CD4-positive, alpha-beta T cell treated with Interleukin-12 subunit alpha and Interleukin-12 subunit beta, for 1 hour (primary cell): ENCODE measurements at places on chromosomes 11 and 22.

DNA sequence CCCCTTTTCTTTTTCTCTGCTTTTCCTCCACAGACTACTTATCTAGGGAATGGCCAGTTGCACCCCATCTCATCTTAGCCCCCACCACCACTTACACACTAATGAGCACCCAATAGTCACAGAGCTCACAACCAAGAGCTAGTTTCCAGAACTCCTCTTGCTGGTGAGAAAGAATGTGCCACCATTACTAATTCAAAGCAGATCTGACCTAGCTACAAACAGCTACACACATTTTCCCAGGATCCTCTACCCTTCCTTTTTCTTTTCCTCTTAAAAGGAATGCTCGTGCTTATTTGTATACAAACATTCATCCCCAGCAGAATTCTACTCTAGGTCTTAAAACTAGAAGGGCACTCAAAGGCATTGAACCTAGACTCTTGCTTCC lies 136.8 kb downstream of the CD44 start:
- no peak for DNase-seq

- no peak for DNase-seq
Observed at GRCh38 chr11:79705648-79706047, 264.8 kb upstream of the TENM4 start.

DNA sequence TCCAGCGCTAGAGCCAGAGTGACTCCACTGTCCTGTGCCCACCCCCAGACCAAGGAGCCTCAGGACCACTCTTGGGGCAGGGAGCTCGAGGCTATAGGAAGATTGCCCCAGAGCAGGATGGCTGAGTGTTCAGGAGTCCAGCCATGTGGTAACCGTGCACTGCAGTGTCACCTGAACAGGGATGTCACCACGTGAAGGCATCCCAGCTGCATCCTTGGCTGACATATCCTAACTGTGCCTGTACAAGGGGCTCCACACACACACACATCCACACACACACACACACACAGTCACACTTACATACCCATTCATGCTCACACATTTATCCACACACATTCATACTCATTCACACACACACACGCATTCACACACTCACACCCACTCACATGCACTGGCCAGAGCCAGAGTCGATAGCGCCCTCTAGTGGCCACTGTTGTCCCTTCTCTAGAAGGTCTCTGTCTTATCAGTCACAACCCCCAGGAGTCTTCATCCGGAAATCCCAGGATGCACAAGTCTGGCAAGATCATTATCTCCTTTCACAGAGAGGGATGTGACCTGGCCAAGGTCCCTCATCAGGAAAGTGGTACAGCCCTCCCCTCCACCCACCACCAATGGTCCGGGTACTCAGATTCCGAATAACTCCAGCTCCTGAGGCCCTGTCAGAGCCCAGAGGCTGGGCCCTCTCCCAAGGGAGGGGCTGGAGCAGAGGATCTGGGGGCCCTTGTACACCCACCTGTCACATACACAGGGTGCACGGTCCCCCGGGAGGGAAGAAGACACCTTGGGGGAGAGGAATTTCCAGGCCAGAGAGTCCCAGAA lies 55.1 kb downstream of the IGLL5 start:
- DNase-seq: peak; percentile 73

DNA sequence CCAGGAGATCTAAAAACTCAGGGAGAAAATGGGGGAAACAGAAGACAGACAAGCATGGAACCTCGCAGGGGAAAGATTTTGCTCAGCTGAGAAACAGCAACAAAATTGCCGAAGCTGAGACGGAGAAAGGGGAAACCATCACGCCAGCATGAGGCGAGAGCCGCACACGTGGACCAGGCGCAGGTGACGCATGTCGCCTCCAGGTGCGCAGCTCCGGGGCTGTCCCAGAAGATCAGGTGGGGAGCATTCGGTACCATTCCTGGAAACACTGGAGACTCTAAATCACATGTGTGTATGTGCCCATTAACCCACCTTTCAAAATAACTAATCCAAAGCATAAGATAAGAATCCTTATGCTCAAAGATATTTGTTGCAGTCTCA lies 121.7 kb downstream of the BRD1 start:
- DNase-seq: no peak

- no peak for DNase-seq
Observed at GRCh38 chr11:42802201-42802899, 509.4 kb upstream of the API5 start.

DNA sequence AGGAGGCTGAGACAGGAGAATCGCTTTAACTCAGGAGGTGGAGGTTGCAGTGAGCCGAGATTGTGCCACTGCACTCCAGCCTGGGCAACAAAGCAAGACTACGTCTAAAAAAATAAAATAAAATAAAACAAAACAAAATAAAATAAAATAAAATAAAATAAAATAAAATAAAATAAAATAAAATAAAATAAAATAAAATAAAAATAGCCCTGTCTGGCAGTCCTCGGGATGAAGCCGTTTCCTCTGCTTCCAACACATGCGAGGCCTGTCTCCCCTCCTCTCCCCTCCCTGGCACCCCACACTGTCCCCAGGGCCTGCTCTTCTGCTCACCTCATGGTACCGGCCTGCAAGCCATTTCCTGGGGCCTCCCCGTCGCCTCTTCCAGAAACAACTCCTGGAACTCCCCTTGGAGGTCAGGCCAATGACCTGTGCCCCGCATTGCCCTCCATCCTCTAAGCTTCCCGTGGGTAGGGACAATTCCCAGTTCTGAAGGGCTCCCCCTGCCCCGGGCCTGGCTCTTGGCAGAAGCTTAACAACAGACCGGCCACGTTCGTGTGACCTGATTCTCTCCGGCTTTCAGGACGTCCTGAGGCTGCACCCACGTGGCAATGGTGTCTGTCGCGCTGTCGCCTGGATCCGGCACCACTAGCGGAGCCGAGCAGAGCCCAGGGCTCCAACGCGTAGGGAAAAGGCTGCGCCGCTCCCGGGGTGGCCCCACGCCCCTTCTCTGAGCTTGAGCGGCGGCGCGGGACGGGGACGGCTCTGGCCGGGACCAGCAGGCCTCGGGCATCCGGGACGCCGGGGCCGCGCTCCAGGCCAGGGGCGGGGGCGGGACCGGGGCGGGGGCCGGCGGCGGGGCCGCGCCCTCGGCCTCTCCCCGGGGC lies 456 bp upstream of the PARVB start:
- peak; percentile 42 for DNase-seq
